ENCODE measurements at places on chromosomes 13 and 19.

- no peak for DNase-seq
Observed at GRCh38 chr19:14265290-14266036, 59.5 kb upstream of the ADGRL1 start.

GRCh38 chr19:16445238-16446107 lies 26.3 kb downstream of the EPS15L1 start:
- DNase-seq = no peak

DNA sequence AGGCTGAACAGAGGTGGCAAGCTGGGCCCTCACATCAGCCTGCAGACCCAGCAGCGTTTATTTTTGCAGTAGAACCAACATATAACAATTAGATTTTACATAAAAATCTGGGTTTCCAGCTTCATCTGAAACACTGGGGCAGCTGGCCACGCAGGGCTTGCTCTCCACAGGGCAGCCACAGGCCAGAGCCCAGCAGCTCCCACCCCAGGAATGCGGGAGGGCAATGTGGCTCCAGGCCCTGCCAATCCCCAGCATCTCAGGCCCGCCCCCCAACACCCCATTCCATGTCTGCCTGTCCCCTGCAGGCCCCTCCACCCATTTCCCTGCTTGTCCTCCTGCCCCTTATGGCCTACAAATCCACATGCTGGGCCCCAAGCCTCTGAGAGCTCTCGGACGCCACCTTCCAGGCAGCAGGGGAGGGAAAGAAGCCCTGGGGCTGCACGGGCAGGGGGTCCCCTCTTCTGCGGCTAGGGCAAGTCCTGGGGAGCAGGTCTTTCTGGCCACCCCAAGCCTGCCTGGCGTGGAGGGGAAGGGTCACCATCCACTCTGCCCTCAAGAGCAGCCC lies 15.0 kb upstream of the VSTM2B start:
- no peak for DNase-seq

- no peak for DNase-seq
Observed at GRCh38 chr19:37045140-37045539, 33.1 kb upstream of the ZNF420 start.

GRCh38 chr19:1987197-1988187 lies 28.0 kb downstream of the BTBD2 start:
- DNase-seq = no peak

DNA sequence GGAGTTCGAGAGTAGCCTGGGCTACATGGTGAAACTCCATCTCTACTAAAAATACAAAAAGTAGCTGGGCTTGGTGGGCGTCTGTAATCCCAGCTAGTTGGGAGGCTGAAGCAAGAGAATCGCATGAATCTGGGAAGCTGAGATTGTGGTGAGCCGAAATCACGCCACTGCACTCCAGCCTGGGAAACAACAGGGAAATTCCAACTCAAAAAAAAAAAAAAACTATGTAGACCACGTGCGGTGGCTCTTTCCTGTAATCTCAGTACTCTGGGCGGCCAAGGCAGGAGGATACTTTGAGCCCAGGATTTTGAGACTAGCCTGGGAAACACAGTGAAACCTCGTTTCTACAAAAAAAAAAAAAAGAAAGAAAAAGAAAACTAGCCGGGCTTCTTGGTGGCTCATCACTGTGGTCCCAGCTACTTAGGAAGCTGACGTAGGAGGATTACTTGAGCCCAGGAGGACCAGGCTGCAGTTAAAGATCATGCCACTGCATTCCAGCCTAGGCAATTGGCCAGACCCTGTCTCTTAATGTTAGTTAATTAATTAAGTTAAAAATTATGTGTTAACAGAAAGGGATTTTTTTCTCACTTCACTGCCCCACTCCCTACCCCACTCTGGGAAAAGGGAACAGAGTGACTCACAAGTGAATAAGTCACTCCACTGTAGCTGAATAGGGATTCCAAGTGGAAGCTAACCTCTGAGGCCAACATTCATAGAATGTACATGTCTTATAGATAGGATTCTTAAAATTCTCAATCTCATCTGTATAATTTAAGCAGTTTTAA lies 2.2 kb downstream of the ZNF83 start:
- no peak for DNase-seq

DNA sequence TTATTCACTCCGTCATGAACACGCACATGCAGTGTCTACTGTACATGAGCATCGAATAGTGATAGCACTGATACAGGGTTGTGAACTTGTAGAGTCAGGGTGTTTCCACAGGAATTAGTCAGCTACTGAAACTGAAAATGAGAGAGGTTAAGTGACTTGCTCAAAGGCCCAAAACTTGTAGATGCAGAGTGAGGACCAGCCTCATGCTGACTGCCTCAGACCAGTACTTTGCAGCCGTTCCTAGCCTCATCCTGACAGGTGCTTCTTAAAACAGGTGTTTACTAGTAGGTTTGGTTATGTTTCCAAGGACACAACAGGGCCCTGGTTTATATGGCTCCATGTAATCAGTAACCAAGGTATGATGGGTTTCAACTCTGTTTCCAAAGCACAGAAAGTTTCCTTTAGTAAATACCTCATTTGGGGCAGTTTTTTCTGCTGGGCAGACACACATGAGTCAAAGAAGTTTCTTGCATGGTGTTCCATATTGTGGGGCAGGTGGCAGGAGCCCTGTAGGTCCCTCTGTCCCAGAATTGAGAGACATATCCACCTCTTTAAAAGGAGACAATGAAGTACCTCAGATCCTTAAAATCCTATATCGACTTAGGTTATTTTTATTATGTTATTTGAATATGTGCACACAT lies 16.0 kb downstream of the FGF9 start:
- DNase-seq = no peak

All from CD4-positive, alpha-beta T cell treated with Interleukin-1 beta for 1 hour (primary cell).